Activated CD4-positive, CD25-positive, alpha-beta regulatory T cell treated with anti-CD3 and anti-CD28 coated beads, Interleukin-2, amount 50 U/mL, for 24 hours (primary cell): ENCODE measurements at places on chromosomes 12 and 14.

DNA sequence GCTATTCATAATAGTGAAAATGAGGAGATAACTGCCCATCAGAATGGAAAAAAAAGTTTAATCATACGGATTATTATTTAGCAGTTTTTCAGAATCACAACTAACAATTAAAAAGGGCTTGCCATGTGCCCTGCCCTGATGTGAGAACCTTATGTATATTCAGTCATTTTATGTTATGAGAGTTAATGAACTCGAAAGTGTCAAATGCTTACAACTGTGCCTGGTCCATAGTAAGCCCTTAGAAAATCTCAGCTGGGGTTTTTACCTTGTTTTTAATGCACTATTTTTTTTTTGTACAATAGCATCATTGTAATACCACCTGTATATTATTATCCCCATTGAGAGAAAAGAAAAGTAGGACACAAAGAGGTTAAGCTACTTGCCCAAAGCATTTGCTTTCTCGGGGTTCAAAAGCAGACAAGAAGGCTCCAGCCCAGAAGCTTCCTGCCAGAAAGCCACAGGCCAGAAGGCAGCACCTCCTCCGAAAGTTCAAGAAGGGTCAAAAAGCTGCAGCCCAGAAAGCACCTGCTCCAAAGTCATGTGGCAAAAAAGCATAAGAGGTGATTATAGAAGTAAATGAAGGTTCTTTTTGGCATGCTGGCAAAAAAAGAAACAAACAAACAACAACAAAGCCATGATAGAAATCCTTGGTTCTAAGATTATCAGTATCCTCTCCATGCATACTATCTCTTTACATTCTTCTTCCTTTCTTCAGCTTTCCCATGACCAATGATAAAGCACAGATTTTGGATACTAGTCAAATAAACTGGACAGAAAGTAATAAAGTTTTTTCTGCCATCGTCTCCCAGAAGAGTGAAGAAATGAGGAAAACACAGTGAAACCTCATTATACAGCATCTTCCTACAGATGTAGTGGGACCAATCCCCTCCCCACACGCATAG lies 59.1 kb upstream of the NAP1L1 start:
- peak; percentile 38 for ATAC-seq

- ATAC-seq = no peak
Measured at GRCh38 chr14:24837280-24838046, 203.5 kb upstream of the GZMB start.

GRCh38 chr12:25733541-25733940 lies 180.5 kb upstream of the LMNTD1 start:
- no peak for ATAC-seq

DNA sequence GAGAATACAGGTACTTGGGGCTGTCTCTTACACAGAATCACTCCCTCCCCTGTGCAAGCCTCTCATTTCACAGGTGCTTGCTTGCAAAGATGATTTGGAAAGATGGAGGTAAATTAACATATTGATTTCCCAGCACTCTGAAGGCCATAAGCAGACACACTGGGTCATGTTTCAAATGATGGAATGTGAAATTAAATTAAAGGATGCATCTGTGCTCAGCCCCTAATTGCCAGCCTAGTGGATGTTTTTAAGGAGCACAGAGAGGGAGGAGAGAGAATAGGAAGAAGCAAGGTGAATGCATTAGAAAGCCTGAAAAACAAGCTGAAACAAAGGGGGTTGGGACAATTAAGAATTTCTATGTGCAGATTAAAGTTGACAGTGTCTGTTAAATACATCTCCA lies 96.1 kb upstream of the GRIP1 start:
- no peak for ATAC-seq

GRCh38 chr12:89733579-89734201 lies 25.1 kb upstream of the ATP2B1 start:
- peak; percentile 24 for ATAC-seq

GRCh38 chr14:37726708-37727107 lies 131.3 kb downstream of the TTC6 start:
- ATAC-seq = no peak

DNA sequence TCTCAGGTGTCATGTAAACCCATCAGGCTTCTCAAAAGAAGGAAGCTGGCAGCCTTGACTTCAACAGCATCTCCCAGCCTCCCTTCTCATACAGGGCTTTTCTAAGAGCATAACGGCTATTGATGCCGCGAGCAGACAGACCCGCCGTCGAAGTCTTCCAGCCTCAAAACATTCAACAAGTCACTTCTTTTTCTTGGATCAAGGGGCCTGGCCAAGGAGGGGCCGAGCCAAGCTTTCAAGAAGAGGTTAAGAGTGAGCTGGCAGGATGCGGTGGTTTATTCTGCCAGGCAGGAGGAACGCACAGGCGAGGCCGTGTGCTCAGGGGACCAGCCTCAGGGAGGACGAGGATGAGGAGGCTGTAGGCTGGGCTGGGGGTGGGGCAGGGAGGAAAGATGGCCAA lies 102.9 kb upstream of the RFLNA start:
- ATAC-seq = no peak

DNA sequence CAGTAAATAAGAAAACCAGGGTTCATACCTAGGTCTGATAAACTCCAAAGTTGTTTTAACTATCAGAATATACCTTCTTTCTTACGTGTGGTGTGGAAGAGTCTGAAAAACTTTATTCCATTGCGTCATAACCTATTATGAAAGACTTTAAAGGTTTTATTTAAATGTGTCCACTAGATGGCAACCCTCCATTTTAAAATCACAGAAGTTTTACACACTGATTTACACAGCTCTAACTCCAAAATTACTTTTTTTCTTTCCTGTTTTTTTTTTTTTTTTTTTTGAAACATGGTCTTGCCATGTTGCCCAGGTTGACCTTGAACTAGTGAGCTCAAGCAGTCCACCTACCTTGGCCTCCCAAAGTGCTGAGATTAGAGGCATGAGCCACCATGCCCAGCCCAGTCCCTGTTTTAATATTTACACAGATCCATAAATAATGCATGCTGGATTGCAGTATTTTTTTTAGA lies 17.3 kb upstream of the TMPRSS12 start:
- peak; percentile 55 for ATAC-seq

DNA sequence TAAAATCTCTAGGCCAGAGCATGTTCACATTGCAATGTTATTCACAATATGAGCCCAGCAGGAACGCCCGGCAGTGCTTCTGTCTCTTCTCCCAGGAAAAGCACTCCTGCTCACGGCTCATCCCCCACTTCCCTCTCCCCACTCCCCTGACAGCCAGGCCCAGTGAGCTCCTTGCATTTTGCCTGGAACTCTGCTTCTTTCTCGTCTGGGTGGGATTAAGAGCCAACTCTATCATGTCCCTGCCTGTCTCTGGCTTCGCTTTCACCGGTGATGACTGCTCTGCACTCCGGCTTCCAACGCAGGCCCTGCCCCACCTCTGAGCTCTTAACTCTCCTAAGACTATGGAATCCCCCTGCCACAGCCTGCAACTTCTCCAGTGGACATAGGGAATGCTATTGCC lies 2.5 kb downstream of the PLEK2 start:
- no peak for ATAC-seq

- no peak for ATAC-seq
Measured at GRCh38 chr14:30906752-30907658, 32.6 kb downstream of the COCH start.

- peak; percentile 41 for ATAC-seq
Measured at GRCh38 chr14:95319312-95320077, at the start of gene CLMN. Gene CLMN, minus strand, starts transcription at chr14:95319908. Its CDS starts 116 bp downstream, at chr14:95319792.

DNA sequence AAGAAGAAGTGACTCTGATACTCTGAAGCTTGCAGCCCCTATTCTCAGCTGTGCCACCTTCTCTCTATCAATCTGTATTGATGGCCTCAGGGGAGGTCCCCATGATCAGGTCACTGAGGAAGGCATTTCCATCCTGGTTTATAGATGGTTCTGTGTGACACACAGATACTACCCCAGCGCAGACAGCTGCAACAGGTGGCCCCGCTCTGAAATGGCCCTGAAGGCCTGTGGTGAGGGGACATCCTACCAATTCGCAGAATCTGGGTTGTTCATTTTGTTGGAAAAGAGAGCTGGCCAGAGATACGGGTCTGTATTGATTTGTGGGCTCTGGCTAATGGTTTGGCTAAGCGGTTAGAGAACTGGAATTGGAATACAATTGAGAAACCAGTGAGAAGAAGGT lies 21.7 kb downstream of the DLK1 start:
- no peak for ATAC-seq

DNA sequence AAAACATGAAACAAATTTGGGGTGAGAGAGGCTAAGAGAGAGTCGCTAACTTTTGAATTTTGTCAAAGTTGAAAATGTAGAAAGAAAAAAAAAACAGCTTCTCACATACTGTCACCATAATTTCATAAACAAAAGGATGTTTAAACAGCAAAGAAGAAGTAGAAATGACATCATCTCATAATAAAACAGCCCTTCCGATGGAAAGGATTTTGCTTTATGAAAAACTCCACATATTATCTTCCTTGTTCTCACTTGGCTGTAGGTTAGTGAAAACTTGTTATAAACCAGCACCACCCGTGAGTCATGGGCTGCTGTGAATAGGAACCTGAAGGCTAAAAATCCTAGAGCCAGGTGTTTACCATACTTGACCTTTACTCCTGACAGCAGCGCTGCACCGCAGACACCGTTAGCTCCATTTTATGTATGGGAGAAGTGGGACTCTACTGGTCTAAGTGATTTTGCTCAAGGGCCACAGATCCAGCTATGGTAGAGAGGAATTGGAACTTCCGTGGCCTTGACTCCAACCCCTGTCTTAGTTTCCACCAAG lies 63.0 kb upstream of the VRK1 start:
- no peak for ATAC-seq

- ATAC-seq = no peak
Measured at GRCh38 chr14:26959972-26960660, 362.3 kb upstream of the NOVA1 start.

DNA sequence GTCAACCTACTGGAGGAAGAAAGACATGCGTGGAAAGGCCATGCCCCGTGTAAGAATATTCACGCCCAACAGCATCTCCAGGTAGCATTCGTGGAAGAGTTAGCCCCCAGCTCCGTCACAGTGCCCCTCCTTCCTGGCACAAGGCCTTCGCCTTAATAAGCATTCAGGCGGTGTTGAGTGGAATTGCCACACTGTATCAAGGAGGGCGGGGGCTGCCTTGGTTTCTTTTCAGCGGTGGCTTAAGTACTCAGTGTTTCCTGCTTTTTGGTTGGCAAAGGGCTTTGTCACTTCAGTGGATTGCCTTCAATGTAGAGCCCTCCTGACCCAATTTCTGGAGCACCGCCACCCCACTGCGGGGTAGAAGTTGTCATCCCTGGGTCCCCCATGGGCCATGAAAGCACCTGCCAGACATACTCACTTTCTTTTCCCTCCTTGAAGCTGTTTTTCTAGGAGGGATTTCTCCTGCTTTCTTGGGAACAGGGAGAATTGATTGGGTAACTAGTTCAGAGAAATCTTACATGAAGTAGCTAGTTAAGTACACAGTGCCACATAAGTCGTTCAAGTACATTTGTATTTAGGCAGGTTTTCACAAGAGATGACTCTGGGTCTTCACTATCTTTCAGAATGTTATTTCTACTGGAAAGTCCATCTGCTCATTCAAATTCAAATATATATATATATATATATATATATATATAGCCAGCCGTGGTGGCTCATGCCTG lies 65.5 kb upstream of the STON2 start:
- no peak for ATAC-seq

GRCh38 chr12:3283137-3283680 lies 206.0 kb downstream of the TSPAN9 start:
- ATAC-seq = no peak

- peak; percentile 86 for ATAC-seq
Measured at GRCh38 chr14:74618078-74618952, 6.3 kb upstream of the LTBP2 start.

DNA sequence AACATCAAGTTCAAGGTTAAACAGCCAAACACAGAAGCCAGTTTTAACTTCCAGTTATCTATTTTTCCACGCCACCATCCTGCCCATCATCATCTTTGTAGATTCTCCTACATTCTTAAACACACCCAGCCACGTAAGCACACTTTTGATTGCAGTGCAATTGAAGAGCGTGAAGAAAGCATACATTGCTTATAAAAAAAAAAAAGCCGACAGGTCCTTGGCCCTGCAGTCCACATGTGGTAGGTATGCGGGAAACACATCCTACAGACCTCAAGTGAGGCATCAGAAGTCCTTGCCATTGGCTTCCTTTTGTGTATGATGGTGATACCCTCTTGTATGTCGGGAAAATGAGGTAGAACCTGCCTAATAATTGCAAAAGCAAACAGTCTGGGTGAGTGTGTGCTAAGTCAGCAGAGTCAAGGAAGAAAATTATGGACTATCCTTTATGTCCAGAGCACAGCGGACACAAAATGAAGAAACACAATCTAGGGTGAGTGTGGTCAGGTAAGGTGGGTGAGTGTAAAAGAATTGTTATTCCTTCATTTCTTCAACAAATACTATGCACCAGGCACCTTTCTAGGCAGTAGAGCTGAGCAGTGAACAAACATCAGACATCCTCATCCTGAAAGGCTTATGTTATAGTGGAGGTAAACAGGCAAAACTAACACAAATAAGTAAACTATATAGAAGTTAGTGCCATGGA lies 51.5 kb downstream of the EID3 start:
- ATAC-seq = no peak

DNA sequence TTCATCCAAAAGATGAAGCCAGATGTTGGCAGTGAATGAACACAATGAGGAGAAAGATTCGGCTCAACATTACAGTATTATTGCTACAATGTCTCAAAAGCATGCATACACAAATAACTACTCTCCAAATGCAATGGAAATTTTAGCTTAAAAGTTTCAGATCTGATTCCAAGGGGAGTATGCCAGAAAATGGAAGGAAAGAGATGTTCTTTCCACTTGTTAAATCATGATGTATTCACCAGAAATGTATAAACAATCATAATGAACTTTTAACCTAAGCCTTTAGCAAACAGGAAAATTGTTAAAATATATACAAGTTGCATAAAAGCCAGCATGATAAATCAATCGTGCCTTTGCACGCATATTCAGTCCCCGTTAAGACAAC lies 62.1 kb downstream of the SH2B3 start:
- ATAC-seq = no peak

DNA sequence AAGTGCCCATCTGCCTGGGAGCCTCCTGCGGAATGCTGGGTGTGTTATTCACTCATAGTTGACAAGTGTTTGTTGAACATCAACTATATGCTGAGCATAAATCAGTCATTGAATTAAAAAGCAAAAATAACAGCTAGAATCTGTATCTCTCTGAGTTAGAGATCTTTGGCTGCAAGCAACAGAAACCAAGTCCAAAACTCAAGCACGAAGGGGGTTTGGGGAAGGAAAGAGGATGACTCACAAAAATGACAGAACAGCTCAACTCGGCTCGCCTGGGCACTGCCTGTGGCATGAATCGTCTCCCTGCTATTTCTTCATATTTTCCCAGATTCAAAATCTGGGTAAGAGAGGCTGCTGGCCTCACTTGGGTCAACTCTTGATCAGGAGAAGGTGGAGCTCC lies 72.6 kb upstream of the NCOR2 start:
- ATAC-seq = no peak
